Left lung (tissue), 14 donors: ENCODE measurements at places on chromosomes 16 and 17. TPM values are rescaled to one million over a fixed set of nuclear protein-coding genes. Genes with fewer than 3 reads are reported as not detected.

DNA sequence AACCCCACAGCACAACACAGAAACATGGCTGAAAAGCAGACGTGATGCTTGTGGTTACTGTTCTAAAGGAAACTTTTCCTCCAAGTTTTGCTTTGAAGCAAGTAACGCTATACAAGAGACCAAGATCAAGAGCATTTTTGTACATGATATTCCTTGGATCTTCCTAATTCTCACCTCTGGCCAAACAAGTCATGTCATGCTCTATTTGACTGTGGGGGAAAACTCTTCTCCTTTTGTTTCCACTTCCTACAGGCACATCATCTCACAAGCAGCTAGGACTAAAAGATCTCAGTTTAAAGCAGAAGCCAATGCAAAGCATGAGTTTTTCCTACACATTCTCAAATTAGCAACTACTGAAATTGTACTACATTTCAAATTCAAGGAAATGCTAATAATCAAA, 50.7 kb downstream of the CFDP1 start:
- DNase-seq, result no peak

DNA sequence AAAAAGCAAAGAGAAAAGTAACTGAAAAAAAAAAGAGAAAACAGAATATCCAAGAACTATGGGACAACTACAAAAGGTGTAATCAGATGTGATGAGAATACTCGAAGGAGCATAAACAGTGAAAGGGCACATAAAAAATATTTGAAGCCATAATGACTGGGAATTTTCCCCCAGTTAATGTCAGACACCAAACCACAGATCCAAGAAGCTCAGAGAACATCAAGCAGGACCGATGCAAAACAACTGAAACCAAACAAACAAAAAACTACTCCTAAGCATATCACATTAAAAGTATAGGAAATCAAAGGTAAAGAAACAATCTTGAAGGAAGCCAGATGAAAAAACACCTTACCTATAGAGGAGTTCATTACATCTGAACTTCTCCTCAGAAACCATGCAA, 27.6 kb upstream of the IRX5 start:
- no peak for DNase-seq

- DNase-seq, result no peak
Observed at GRCh38 chr17:40473573-40474365, 27.7 kb downstream of the TNS4 start.

GRCh38 chr17:49823614-49824013, 24.3 kb downstream of the TAC4 start:
- no peak for DNase-seq

GRCh38 chr16:52068447-52069074, 478.4 kb downstream of the TOX3 start:
- peak; percentile 59 for DNase-seq

- DNase-seq, result no peak
Observed at GRCh38 chr16:60091071-60091470, 1357.0 kb upstream of the GOT2 start.

GRCh38 chr16:14168146-14168545, 97.0 kb downstream of the MRTFB start:
- no peak for DNase-seq

- DNase-seq, result no peak
Observed at GRCh38 chr17:75570034-75570676, 17.4 kb upstream of the MYO15B start.

- DNase-seq, result no peak
Observed at GRCh38 chr16:12901204-12901596, 198 bp upstream of the SHISA9 start.

DNA sequence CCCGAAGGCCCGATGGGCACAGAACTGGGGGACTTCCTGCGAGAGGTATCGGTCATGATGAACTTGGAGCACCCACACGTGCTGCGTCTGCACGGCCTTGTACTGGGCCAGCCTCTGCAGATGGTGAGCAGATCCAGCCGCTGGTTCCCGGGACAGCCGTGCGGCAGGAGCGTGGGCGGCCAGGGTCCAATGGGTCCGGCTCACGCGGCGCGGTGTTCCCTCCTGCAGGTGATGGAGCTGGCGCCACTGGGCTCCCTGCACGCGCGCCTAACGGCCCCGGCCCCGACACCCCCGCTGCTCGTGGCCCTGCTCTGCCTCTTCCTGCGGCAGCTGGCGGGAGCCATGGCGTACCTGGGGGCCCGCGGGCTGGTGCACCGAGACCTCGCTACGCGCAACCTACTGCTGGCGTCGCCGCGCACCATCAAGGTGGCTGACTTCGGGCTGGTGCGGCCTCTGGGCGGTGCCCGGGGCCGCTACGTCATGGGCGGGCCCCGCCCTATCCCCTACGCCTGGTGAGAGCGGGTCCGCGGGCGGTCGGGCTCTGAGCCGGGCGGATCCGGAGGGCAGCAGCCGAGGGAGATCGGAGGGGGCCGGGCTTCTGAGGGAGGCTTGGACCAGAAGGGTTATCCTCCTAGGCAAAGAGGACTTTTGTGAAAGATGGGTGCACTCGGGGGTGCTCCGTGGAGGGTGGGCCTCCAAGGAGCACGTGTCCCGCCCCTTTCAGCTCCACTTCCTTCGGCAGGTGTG, 3.0 kb downstream of the TNK1 start:
- DNase-seq, result no peak

DNA sequence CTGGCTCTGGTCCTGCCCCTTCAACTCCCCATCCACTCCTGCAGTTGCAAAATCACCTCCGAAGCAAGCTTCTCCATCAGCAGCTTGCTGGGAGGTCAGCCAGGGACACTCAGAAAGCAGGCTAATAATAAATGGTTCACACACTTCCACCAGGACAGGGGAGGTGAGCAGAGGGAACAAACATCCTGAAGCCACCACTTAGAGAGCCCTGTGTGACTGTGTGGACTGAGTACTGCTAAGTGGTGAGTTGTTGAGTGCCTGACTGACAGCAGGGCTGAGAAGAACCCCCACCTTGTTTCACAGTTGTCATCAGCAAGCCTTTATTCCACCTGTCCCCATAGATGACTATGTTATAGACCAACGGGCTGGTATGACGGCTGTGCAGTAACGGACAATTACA, 213.9 kb downstream of the CBLN1 start:
- DNase-seq, result no peak

- DNase-seq, result no peak
Observed at GRCh38 chr16:51753467-51754127, 602.5 kb upstream of the SALL1 start.

DNA sequence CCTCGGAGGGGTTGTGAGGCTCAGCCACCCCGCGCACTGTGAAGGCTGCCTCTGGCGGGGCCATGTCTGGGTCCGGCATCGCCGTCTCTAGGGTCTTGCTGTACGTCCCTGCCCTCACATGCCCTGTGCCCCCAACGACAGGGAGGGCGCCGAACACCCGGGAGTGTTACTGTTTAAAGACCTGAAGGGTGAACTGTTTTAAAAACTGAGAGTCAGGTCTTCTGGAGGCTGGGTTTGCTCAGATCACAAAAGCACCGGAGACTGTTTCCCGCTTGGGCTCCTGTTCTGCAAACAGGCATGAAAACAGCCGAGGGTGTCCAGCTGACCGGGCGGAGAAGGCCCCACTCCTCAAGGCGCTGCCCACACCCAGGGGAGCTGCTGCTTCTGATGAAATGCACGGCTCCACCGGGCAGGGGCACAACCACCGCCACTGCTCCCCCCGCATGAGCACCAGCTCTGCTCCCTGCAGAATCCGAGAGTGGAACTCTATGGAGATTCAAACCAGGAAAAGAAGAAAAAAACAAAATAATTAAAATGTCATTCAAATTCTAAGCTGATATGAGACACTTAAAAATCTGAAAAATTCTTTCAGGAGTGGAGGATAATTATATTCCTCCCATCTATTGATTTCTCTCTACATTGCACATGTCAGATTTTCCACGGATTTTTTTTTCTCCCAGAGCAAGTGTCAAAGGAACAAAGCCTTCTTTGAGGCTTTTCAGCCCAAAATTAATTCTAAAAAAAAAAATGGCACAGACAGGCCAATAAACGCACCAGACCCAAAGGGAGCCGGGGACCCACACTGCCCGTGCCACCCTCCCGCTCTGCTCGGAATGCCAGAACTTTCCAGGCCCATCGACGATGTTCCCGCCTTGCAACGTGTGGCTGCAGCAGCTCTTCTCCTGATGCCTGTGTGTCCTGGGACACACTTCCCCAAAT, 74.3 kb downstream of the LMF1 start:
- DNase-seq, result peak; percentile 68

C16orf54 gene
- polyA plus RNA-seq, result 0.58 TPM

PRSS33 gene
- polyA plus RNA-seq, result 0.13 TPM

STAC2 gene
- 0.41 TPM for polyA plus RNA-seq

TBC1D3G gene
- not detected for polyA plus RNA-seq

PABPN1L gene
- polyA plus RNA-seq, result not detected

TP53TG3B gene
- not detected for polyA plus RNA-seq

CCL1 gene
- polyA plus RNA-seq, result not detected

TBC1D3E gene
- not detected for polyA plus RNA-seq

HNF1B gene
- polyA plus RNA-seq, result 36.2 TPM

CYB5D1 gene
- polyA plus RNA-seq, result 14.6 TPM

HAP1 gene
- 0.74 TPM for polyA plus RNA-seq
